Activated CD4-positive, alpha-beta memory T cell treated with anti-CD3 and anti-CD28 coated beads, Interleukin-2, amount 10 ng/mL, durations not matched to agents 7 days and 5 days (primary cell): ENCODE measurements at places on chromosomes 16 and 17. TPM values are rescaled to one million over a fixed set of nuclear protein-coding genes. Genes with fewer than 3 reads are reported as not detected.

GRCh38 chr17:79808763-79809529 is 12.1 kb upstream of the CBX8 start:
- DNase-seq: no peak

DNA sequence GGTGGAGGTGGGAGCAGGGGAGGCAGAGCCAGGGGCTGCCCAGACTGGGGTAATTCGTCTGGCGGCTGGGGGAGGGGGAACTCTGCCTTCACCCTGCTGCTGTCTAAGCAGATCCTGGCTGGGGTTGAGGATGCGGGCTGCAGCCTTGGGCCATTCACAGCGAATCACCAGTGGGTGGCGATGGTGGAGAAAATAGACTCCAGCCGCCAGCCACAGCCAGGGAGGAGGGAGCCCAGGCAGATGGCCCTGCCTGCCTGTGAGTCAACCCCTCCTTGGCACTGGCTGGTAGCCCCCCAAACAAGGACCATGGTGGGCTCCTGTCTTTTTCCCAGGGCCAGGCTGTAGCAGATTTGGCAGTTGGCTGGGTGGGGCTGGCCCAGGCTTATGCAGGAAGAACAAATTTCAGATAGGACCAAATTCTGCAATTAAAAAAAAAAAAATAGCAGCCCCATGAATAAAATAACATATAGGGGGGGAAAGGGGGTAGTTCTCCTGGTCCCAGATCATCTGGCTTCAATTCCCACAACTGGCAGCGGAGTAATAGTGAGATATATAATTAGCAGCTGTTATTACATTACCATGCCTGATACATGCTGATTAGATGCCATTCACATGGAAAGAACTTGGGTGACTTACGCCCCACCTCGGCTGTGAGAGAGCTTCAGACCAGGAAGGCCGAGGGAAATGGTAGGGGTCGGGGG is 41.5 kb upstream of the CDH5 start:
- no peak for DNase-seq

DNA sequence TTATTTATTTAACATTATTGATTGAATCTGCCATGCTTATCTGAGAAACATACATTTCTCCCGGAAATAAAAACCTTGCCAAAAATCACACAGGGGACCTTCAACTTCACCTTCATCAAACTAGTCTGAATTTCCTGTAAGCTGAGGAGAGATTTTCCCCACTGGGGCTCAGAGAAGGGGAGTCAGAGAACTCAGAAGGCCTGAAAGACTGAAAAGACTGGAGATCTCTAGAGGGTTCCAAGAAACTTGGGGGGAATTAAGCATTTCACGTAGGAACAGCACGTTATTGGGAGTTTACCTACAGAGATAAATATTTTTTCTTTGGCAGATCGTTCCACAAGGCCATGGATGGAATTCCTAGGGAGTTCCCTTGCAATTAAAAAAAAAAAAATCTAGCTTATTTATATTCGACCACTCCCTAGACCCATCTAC is 528 bp upstream of the NOL11 start:
- no peak for DNase-seq

DNA sequence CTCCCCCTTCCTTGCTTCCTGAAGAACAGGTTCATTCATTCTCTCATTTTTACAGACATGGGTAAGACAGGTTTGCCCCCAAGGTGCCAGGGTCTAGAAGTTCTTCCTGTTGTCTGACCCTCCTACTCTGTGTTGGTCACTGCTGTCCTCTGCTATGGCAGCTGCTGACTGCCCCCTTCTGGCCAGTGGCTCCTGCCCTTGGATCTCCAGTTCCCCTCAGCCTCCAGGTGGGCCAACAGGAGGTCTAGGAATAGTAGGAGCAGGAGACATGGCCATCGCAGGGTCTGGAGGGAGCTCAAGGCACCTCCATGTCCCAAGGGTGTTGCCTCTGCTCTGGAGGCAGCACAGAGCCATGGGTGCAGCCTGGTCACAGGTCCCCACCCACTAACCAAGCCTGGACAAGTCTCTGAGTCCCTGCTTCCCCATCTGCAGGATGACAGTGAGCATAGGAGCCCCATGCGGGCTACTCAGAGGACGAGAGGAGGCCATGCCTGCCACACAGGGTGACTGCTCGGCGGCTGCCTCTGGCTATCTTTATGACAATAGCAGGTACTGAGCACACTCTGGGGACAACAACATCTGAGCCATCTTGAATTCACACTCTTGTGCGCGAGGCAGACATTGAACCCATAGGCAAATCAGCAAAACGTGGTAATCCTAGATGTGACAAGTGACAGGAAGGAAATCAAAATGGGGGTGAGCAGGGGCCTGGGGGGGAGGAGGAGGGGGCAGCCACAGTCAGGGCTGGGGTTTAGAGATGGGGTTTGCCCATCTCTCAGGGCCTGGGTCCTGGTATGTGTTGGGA is 27.0 kb upstream of the NXPH3 start:
- DNase-seq: no peak

- DNase-seq: peak; percentile 84
Observed at GRCh38 chr16:84726079-84726668, 26.4 kb downstream of the USP10 start.

Gene SDR42E2
- total RNA-seq: not detected

Gene ZDHHC1
- total RNA-seq: 0.23 TPM

DNA sequence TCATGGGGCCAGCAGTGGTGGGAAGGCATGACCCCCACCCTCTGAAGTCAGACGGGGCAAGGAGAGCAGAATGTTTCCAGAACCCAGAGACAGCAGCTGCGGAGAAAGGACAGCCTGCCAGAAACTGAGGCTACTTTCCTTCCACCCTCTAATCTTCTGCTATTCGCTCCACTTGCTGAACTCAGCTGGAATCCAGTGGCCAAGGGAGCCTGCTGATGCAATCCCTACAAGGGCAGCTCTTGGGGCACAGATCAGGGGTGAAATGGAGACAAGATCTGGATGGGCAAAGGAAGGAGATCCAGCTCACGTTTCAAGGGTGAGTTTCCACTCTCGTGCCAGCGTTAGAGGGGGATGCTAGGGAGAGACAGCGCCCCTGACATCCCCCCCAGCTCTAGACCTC is 479.1 kb downstream of the SLC39A11 start:
- no peak for DNase-seq

Gene MFSD6L
- not detected for total RNA-seq

DNA sequence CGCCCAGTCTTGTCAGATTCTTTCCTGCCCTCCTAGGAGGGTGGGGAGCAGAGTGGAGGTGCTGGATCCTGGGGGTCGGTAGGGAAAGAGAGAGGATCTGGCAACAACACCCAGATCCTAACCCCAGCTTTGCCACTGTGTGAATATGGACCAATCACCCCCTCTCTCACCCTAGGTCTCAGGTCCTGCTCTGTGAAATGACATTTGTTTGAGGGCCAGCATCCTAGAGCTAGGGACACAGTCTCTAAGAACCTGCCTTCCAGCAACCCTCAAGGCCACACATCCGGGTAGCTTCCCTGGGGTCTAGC is 28.4 kb upstream of the MAP3K14 start:
- DNase-seq: no peak

Gene UBB
- 1,185 TPM for total RNA-seq

- no peak for DNase-seq
Observed at GRCh38 chr17:28724500-28725165, 1.4 kb downstream of the TLCD1 start.

GRCh38 chr17:55116440-55116914 is 147.9 kb downstream of the STXBP4 start:
- DNase-seq: no peak

- DNase-seq: no peak
Observed at GRCh38 chr16:10812312-10813098, 6.1 kb downstream of the TVP23A start.

DNA sequence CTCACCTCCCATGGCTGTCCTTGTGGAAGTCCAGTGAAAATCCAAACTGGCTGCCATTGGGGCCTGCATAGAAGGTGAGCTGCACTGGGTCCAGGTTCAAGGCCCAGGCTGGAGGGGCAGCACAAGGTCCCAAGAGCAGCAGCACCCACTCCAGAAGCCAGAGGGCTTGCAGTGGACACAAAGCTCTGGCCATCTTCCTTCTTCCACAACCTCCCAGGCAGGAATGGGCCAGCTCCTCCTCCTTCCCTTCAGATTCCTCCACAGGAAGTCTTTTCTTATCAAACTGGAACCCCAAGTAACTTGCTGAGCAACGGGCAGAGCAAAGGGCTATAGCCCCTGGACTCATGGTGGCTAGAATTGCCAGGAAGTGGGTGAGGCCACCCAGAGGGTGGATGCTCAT is at the start of gene ITGA2B:
Gene ITGA2B, minus strand, starts transcription at position 369 of the 400 bp plus-strand sequence. Its CDS starts 176 bp downstream, at position 193.
- no peak for DNase-seq

Gene TBC1D28
- total RNA-seq: not detected

GRCh38 chr16:73887911-73888310 is 408.7 kb upstream of the PSMD7 start:
- DNase-seq: no peak

GRCh38 chr17:40033339-40033738 is 18.1 kb downstream of the CSF3 start:
- no peak for DNase-seq

DNA sequence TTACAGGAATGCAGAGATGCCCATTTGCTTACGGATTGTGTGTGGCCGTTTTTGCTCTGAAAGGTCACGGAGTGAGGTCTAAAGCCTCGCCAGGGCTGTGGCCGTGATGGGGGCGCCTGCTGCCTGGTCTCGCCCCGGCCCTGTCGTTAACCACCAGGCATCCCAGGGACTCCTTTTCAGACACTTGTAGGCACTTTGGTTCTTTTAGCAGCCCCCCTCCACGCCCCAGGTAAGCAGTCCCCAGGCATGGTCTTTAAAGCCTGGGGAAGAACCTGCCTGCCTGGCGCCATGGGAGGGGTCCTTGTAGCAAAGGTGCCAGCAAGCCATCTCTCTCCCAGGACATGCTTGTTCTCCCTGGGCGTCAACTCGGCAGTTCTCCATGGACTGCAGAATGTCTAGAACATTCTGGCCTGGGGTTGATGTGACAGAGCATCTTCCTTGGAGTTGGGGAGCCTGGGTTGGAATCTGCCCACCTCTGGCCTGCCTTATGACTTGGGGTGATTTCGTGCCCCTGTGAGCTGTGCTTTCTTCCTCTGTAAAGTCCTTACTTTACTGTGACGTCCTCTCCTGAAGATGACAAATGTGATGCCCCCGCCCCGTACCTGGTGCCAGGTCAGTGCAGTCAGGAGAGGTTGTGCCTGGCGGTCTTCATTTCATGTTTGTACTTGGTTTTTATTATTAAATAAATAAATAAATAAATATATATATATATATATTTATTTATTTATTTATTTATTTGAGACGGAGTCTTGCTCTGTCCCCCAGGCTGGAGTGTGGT is 5.4 kb downstream of the KCTD5 start:
- no peak for DNase-seq

Gene SLFN11
- total RNA-seq: 67.5 TPM

- DNase-seq: no peak
Observed at GRCh38 chr17:50660042-50660886, 25.6 kb downstream of the ABCC3 start.

DNA sequence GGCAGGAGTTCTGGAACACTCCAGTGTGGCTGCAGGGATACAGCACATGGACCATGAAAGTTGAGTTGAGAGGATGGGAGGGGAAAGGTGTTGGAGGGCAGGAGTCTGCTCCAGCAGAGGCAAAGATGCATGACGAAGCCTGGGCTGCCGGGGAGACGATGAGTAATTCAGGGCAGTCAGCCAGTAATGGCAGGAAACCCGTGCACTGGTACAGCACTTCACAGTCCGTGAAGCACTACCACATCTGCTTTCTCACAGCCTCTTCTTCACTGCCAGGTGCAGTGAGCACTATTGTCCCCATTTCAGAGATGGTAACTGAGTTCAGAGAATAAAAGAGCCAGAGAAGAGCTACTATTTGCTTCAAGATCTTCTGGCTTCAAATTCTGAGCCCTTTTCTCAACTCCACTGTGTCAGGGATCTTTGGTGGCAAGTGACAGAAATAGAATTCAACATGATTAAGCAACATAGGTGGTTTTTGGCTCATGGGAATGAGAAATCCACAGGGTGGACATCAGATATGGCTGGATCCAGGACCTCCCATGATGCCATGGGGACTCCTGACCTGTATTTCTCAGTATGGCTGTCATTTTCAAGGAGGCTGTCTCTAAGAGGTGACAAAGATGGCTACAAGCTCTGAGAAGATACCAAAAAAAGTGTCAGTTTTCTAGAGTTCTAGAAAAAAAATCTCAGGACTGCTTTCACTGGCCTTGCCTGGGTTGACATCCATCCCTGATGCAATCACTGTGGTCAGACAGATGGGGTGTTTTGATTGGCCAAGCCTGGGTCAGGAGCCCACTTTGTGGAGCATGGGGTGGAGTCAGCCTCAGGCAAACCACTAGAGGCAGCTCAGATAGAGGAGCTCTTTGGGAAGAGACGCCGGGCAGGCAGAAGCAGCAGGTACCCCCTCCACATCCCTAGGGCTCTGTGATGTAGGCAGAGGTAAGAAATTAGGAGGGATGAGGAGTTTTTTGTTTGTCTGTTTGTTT is 24.7 kb downstream of the IL21R start:
- peak; percentile 84 for DNase-seq

DNA sequence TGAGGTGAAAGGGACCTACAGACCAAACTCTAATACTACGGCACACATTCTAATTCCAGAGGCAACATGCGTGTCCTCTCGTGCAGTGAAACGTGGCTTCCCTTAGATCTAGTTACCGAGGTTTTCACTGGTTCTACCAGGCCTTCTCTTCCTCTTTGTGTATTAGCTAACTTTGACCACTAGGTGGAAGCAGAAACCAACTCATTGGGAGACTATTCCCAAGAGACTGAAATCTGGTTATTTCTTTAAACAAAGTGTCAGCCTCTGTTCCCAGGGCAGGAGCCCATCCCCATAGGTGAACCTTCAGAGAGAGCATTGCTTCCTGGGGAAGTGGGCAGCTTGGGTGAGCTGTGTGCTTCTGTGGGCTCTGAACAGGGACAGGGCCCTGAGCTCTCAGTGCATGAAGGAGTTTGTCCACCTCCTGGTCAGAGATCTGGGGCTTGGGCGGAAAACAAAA is 19.7 kb upstream of the RCVRN start:
- DNase-seq: no peak

Gene TUBG2
- total RNA-seq: 7.5 TPM
